Peyer's patch (tissue), 4 donors: ENCODE measurements at places on chromosomes 12 and 14.
A peak's percentile ranks its signal among the peaks of the same experiment; 100 is the strongest.

DNA sequence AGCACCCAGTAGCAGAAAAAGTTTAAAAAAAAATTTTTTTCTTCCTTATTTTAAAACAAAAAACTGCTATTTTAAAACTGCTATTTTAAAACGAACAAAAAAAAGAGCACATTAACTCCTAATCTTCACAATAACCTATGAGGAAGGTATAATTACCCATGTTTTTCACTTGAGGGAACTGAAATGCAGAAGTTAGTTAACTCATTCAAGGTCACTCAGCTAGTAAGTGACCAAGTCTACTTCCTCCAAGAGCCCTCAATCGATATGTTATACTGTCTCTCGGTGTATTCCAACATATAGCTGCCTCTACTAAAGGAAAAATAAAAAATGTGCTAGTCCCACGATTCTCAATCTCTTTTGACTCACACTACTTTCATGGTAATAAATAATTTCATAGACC is 7.8 kb downstream of the RPAP3 start:
- no peak overlapping the region for H3K4me3 ChIP-seq
- H3K27me3 ChIP-seq, result no peaks in the 10 kb centered on the region
- H3K27ac ChIP-seq, result no peak overlapping the region

DNA sequence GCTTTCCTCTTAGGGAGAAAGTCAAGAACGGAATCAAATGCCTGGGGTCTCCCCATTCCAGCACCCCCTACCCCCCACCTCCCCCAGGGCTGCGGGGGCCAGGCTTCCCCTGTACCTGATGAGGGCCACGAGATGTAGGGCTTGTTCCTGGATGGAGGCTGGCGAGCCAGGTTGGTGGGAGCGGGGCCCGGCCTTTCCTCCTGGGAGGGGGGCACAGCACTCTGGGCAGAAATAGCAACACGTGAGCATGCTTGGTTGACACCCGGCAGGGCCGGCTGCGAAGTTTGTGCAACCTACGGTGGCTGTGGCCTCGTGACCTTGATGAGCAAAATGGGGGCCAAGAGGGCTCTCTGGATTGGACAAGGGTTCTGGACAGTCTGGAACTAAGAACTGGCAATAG is 15.7 kb downstream of the AMN start:
- H3K4me3 ChIP-seq, result no peak overlapping the region
- H3K27me3 ChIP-seq, result no peaks in the 10 kb centered on the region
- peaks cover 6% of the 10 kb centered on the region for H3K4me1 ChIP-seq
- no peaks in the 10 kb centered on the region for H3K36me3 ChIP-seq
- no peak for DNase-seq
- H3K27ac ChIP-seq, result no peak overlapping the region

DNA sequence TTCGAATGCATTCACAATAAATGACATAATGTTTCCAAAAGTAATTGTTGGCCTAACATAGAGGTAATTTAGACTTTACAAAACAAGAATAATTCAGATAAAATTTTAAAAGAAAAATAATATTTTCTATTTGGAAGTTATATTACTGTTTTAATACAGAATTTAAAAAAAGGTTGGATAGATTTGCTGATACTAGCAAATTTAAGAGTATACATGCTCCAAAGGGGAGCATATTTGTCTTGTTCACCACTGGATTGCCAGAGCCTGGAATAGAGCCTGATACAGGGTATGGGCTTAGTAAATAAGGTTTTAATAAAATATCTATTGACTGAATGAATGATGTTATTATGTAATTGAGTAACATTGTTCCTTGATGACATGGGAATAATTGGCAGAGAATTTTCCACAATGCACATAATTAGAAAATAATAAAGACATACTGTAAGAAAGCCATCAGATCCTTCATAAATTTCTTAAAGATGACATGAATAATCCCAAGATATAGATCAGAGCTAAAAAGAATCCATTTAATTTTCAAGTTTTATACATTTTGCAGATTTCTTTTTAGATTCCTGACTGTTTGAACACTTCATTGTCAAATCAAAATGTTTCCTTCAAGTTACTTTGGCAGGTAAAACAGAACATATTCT is 305.3 kb downstream of the SLC6A15 start:
- no peaks in the 10 kb centered on the region for H3K36me3 ChIP-seq
- no peak overlapping the region for H3K4me3 ChIP-seq
- H3K4me1 ChIP-seq, result no peaks in the 10 kb centered on the region
- no peaks in the 10 kb centered on the region for H3K27me3 ChIP-seq
- no peak overlapping the region for H3K27ac ChIP-seq

- H3K27ac ChIP-seq, result no peak overlapping the region
- H3K4me1 ChIP-seq, result no peaks in the 10 kb centered on the region
- no peaks in the 10 kb centered on the region for H3K36me3 ChIP-seq
- no peaks in the 10 kb centered on the region for H3K27me3 ChIP-seq
- DNase-seq, result no peak
Measured at GRCh38 chr14:52023518-52023917, 34.2 kb downstream of the RTRAF start.

DNA sequence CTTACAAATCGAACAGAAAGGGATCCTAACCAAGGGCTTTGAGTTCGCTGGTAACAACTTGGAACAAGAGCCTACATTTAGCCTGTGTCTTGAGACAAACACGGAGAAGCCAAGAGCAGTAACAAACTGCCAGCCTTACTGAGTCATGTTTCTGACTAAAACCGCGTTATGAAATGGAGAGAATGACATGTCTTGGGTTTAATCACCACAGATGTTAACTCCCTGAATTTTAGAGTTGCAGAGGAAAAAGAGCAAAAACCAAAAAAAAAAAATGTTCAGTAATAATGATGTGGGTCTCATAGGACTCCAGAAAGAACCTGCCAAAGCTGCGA is 1.0 kb downstream of the BLTP3B start:
- peak overlapping the region; percentile 95 for H3K4me3 ChIP-seq
- peaks cover 22% of the 10 kb centered on the region for H3K4me1 ChIP-seq
- DNase-seq, result no peak
- H3K27ac ChIP-seq, result peak overlapping the region; percentile 92

DNA sequence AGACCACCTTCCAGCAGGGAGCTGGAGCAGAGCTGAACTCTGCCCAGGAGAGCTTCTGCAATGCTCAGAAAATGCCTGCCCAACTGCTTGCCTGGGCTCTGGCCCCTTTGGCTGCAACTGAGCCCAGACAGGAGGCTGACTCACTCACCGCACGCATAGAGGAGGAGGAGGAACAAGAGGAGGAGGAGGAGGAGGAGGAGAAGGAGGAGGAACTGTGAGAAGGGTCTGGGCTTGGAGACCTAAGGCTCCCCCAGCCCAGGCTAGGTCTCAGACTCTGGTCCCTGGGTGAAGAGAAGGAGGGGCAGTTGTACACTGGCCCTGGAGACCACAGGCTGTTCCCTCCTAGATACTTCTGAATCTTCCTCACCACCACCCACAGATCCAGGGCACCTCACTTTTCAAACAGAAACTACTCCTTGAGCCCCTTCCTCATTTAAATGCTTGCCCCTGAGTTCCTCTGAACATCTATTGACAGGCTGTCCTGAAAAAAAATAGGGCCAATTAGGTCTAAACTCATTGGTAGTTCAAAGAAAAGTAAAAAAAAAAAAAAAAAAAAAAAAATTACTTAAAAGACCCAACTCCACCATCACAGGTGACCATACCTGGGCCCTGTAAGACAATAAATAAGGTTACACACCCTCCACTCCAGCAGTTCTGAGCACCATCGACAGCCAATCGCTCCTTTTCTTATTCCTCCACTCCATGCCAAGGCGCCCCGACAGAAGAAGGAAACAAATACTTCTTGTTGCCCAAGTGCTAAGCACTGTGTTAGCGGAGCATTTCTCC is 674 bp downstream of the VDR start:
- peak overlapping the region; percentile 92 for H3K27ac ChIP-seq
- no peaks in the 10 kb centered on the region for H3K27me3 ChIP-seq
- peak; percentile 83 for DNase-seq

DNA sequence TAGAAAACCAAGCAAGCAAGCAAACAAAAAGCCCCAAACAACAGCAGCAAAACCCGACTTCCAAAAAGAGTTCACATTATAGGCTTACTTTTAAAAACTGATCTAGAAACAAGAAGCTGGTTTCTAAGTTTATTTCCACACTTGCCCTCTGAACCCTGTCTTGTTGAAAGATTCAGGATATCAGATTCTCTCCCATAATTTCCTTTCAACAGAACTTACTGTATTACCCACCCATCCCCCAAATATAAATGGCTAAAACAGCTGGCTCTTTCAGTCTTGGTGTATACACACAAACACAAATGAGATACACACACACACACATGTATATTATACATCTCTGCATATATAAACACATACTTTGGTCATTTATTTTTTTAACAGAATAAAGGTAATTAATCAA is 460.9 kb downstream of the ZFP36L1 start:
- no peak overlapping the region for H3K4me3 ChIP-seq
- no peaks in the 10 kb centered on the region for H3K27me3 ChIP-seq
- no peak overlapping the region for H3K27ac ChIP-seq
- DNase-seq, result no peak

DNA sequence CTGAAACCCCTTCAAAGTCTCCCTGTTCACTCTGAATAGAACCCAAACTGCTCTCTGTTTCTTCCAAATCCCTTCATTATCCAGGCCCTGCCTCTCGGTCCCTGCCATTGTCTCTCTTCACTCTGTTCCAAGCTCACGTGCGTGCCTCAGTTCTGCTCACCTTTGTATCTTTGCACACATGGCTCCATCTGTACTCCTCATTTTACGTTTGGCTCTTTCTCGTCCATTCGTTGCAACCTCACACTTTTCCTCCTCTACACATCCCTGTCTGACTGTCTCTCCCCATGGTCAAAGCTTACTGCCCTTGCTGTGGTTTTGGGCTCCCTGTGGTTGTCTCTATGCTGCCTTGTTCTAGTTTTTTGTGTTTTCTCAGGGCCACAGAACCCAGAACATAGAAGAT is 1054.5 kb downstream of the BCL11B start:
- no peaks in the 10 kb centered on the region for H3K4me1 ChIP-seq
- H3K27ac ChIP-seq, result no peak overlapping the region
- H3K4me3 ChIP-seq, result no peak overlapping the region
- H3K27me3 ChIP-seq, result no peaks in the 10 kb centered on the region
- no peak for DNase-seq

- H3K27me3 ChIP-seq, result no peaks in the 10 kb centered on the region
- DNase-seq, result no peak
- no peaks in the 10 kb centered on the region for H3K4me1 ChIP-seq
- no peak overlapping the region for H3K4me3 ChIP-seq
- no peaks in the 10 kb centered on the region for H3K36me3 ChIP-seq
- H3K27ac ChIP-seq, result no peak overlapping the region
Measured at GRCh38 chr14:51931308-51931707, 58.0 kb upstream of the RTRAF start.
